AG08396 (cell line): ENCODE measurements at places on chromosomes 11 and 22.

- DNase-seq = no peak
Observed at GRCh38 chr22:46240506-46240905, 9.6 kb downstream of the CDPF1 start.

- no peak for DNase-seq
Observed at GRCh38 chr22:21042978-21043859, 2.5 kb upstream of the LRRC74B start.

DNA sequence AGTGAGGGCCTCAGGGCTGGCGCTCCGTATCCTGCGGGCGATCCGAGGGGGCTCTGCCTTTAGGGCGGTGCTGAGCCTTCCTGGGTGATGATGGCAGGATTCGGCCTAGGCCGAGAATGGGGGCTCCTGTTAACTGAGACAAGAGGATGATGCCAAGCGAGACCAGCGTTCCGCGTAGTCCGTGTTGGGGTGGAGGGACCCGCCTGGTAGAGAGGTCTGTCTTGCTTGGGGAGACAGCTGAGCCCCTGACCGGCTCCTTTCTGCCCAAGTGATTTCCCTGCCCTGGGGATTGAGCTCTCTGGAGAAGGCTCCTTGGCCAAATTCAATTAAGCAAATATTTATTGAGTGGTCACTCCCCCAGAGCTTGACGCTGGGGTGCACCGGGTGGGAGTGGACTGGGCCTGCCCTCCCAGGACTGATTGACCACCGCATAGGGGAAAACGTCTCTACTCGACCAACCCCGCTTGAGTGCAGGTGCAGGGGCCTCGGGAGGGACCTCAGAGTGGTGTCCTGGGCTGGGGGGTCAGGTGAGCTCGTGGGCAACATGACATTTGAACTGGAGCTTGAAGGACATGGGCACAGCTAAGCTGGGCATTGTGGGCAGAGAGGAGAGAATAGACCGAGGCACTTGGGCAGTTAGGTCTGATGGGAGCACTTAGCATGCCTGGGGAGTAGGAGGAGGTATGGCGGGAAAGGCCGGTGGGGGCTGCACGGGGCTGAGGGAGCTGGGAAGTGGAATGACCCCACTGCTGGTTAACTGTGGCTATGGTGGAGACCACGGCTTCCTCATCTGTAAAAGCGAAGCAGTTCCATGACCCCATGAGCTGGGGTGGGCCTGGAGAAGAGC lies 1.1 kb downstream of the GNAZ start:
- DNase-seq = no peak

- no peak for DNase-seq
Observed at GRCh38 chr11:109223451-109223850, 198.5 kb upstream of the C11orf87 start.

DNA sequence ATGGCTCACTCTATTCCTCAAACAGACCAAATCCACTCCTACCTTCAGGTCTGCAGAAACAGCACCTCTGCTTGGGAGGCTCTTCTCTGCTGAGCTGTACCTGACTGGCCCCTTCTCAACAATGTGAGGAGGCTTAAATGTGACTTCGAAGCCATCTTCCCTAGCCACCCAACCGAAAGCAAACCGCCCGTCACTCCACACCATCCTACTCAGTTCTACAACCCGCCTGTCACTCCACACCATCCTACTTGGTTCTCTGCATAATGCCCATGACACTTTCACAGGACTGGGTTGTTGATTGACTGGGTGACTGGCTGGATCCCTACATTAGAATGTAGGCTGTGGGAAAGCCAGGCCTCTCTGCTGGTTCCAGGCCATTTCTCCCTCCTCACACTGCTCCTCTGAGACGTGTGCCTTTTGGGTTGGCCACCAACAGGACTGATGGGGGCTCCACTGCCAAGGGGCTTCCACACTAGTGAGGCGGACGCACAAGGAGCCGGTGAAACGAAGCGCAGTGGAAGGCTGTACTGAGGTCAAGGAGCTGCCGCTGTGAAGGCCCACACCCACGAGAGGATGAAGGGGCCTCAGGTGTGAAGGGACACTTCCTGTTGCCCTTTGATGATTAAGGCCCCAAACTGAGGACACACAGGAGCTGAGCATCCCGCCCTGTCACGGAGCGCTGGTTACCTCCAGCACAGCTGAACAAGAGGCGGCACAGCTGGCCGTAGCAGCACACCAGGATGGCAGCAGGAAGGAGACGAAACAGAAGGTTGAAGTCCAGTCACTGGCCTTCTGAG lies 47.5 kb upstream of the SPATA19 start:
- no peak for DNase-seq

DNA sequence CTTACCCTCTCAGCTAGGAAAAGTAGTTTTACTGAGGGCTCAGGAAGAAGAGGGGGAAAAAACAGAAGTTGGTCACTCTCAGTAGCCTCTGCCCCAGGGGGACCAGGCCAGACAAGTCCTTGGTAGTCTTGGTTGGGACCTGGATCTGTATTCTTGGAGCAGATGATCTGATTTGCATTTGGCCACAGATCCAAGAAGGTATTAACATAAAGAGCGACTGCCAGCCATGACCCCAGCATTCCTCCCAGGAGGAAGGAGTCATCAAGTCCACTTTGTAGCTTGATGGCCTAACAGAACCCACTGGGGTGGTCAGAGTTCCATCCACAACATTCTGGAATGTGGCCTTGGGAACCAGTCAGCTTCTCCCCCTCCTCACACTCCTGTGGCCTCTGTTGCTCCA lies 6.0 kb upstream of the LRRC10B start:
- DNase-seq = no peak

GRCh38 chr11:3933165-3933628 lies 77.7 kb downstream of the STIM1 start:
- no peak for DNase-seq

DNA sequence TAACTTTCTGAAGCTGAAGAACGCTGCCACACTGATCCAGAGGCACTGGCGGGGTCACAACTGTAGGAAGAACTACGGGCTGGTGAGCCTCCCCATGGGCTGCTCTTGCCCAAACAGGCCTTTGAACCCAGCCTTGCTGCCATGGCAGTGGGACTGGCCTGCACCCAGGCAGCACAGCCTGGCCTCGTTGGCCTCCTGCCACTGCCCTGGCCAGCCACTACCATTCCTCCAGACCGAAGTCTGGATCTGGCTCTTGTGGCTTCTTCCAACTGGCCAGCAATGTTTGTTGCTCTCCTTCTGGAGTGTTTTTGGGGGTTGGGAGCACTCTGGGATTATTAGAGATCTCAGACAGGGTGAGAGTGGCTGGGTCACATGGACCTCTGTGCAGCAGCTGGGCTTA lies 51.0 kb downstream of the MYO7A start:
- no peak for DNase-seq

GRCh38 chr11:129395883-129396282 lies 20.2 kb downstream of the BARX2 start:
- DNase-seq = no peak

GRCh38 chr11:64001484-64002420 lies 15.5 kb downstream of the OTUB1 start:
- no peak for DNase-seq

GRCh38 chr11:120060512-120060911 lies 77.4 kb downstream of the TRIM29 start:
- DNase-seq = no peak

DNA sequence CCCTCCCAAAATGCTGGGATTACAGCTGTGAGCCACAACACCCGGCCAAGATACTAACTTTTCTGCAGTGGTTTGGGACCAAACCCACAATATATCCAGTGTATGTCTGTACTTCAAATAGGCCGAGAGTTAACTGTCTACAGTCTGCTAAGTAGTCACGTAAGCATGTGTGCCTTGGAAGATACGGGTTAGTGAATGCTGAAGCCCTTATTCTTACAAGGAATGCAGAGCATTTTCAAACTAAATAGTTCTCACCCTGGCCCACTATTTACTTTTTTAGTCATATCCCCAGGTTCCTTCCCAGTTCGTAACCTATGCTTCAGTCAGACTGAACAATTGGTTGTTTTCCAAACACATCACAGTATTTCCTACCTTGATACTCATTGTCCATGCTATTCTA lies 176.0 kb downstream of the WNT11 start:
- no peak for DNase-seq

- DNase-seq = no peak
Observed at GRCh38 chr22:39598017-39598965, 27.7 kb downstream of the CACNA1I start.

GRCh38 chr22:30167296-30167695 lies 79.3 kb downstream of the LIF start:
- DNase-seq = no peak

GRCh38 chr11:108824545-108824944 lies 159.7 kb downstream of the DDX10 start:
- no peak for DNase-seq

DNA sequence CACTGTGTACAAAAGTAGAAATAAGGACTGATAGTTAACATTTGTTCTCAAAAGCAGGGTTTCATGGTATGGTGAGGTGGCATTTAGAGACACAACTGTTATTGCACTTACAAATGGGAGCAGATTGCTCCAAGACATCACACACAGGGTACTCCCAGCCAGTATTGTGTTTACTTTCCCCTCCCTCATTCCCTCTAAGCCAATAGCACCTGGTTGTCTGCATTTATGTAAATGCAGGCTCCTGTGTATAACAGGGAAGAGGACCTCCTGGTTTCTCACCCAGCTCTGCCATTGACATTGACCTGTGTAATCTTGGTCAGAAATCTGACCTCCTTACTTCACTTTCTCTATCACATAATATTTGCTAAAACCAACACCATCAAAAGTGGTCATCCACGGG lies 154.4 kb downstream of the NAV2 start:
- no peak for DNase-seq

- no peak for DNase-seq
Observed at GRCh38 chr11:112523031-112523430, 262.4 kb upstream of the PLET1 start.

- DNase-seq = peak; percentile 82
Observed at GRCh38 chr11:69915501-69916250, 96.5 kb upstream of the FGF3 start.

DNA sequence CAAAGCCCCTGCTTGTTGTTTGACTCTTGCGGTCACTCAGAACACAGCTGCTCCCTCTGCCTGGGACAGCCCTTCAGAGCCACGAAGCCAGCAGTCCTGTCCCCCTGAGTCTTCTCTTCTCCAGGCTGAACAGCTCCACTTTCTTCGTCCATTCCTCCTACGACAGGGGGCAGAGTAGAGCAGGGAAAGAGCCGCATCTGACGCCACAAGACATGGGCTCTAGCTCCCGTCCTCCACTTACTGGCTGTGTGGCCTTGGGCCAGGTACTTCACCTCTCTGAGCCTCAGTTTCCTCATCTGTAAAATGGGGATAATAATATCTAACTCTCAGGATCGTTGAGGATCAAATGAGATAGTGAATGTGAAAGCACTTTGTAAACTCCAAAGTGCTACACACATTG lies 29.9 kb downstream of the CHRDL2 start:
- no peak for DNase-seq

GRCh38 chr11:63710476-63711217 lies 29.3 kb downstream of the RTN3 start:
- peak; percentile 41 for DNase-seq

GRCh38 chr22:45970705-45971407 lies 6.1 kb downstream of the WNT7B start:
- no peak for DNase-seq

DNA sequence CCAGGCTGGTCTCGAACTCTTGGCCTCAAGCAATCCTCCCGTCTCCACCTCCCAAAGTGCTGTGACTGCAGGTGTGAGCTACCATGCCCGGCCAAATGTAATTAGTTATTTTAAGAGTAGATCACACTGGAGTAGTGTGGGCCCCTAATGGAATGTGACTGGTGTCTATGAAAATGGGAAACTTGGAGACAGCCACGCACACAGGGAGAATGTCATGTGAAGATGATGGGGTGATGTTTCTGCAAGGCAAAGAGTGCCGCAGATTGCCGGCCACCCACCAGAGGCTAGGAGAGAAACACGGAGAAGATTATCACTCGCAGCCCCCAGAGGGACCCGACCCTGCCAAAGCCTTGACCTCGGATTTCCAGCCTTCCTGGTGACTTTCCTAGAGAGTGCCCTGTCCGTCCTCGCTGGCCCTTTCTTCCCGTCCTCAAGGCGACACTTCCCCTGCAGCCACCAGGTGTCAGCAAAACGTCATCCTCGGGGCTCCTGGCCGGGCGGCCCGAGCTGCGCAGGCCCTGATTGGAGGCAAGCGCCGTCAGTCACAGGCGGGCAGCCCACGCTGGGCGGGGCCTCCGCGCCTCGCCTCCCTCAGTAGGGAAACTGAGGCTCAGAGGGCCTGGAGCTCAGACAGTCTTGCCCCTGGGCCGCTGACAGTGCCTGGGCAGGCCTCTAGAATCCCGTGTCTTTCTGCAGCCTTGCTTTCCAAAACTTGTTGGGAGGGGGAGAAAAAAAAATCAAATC lies 16.3 kb downstream of the CRYBB2 start:
- peak; percentile 96 for DNase-seq

DNA sequence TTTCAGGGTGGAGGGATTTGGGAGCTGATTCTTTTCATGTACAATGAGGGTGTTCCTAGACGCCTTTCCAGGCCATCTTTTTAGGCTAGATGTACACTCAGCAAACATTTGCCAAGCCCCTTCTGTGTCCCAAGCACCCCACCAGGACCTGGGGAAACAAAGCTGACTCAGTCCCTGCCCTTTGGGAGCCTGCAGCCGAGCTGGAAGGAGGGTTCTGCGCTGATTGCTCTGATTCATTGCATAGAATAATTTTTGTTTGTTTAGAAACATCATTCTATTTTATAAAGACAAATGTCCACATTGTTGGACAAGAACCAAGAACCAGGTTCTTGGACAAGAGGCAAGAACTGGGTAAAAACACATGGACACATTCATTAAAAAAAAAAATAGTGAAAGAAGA lies 16.7 kb downstream of the TP53AIP1 start:
- no peak for DNase-seq

DNA sequence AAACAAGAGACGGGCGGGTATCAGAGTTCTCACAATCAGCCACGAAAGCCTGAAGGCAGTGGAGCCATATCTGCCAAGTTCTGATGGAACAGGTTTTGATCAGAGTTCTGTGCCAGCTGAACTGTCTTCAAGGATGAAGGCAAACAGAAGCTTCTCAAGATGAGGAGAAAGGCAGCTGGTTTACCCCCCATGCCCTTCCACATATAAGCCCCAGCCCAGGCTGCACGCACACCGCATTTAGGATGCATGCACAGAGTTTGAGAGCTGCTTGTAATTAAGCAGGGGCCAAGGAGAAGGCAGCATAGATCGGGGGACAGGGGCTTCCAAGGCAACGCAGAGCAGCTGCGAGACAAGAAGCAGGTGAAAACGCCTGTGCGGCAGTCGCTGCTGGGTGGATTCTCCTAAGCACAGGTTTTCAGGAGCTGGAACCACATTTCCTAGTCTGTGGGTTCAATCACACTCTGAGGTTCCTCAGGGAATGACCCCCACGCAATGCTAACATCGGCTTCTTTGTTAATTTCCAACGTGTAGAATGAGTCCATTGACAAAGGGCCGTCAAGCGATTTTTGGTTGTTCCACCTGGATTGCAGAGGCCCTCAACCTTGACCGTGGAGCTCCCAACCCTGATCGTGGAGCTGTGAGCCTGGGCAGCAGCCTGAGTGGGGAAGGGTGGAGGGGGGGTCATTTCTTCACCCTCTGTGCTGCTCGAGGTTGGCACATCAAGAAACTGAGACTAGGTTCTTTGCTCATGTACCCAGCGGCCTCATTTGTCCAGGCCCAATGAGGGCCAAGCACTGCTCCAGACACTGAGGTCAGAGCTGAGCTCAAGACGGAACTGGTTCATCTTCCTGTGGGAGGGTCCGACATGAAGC lies 81.7 kb upstream of the SHISAL1 start:
- DNase-seq = no peak

GRCh38 chr11:16785520-16786128 lies 47.2 kb downstream of the C11orf58 start:
- DNase-seq = peak; percentile 84
